ENCODE measurements at places on chromosomes 5 and 9.

GRCh38 chr9:81113453-81114124 lies 575.8 kb downstream of the TLE1 start:
- peak; percentile 16 for DNase-seq

GRCh38 chr5:133466556-133467334 lies 145.6 kb downstream of the FSTL4 start:
- DNase-seq = no peak

DNA sequence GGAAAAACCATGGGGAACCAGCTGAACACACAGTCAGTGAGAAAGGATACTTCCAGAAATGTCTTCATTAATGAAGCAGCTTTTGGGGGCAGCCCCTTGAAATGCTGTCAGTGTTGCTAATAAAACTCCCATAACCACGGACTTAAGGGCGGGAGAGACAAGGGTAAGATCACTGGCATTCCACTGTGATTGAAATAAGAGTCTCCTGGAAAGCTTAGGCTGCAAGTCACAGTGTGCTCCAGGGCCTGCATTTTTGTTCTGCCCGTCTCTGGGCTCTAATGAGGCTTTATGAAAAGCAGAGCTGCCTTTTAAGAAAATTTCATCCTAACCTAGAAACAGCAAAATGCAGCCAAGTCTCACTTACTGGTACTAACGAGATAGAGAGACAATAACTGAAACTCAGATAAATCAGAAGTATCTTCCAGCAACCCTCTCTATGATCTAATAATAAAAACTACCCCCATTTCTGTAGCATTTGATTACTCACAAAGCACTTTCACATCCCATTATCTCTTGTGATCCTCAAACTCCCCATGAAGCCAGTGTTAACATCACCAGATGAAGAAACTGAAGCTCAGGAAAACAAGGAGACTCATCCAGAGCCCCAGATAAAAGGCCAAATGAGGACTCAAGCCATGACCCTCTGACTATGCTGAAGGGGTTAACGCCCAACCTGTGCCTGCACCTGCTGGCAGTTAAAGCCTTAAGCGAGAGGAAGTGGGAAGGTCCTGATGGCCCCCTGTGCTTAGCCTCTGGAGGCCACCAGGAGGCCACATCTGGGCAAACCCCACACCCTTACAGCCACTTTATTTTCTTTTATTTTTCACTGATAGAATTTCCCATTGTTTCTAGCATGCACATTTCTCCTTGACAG lies 37.5 kb downstream of the SPOCK1 start:
- peak; percentile 6 for DNase-seq

DNA sequence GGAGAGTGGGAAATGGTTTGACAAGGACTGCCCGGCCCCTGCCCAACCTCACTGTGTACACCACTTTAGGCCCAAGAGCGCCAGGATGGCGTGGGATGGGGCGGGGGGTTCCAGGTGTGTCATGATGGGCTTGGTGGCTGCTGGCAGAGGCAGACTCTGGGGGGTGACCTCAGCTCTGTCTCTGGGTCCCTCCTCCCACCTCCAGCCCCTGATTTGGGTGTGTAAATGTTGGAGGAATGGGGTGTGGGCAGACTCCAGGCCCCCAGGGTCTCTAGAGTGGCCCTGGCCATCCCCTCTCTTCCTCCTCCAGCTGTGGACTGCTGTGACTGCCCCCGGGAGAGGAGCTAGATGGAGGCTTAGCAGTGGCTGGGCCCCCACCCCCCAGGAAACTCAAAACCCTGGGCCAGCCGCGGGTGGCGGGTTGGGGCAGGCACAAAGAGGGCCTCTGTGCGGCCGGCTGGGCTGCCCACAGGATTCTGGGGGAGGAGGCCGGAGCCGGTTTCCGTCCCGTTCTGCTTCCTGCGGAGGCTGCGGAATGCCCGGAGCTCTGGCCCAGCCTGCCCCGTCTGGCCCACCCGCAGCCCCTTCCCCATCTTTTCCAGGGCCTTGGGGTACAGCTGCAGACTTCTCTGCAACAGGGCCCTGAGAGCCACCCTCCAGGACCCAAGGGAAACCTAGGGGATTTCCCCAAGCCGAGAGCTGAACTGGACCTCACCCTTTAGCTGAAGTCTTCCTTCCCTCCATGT lies 23.1 kb downstream of the CXXC5 start:
- no peak for DNase-seq

DNA sequence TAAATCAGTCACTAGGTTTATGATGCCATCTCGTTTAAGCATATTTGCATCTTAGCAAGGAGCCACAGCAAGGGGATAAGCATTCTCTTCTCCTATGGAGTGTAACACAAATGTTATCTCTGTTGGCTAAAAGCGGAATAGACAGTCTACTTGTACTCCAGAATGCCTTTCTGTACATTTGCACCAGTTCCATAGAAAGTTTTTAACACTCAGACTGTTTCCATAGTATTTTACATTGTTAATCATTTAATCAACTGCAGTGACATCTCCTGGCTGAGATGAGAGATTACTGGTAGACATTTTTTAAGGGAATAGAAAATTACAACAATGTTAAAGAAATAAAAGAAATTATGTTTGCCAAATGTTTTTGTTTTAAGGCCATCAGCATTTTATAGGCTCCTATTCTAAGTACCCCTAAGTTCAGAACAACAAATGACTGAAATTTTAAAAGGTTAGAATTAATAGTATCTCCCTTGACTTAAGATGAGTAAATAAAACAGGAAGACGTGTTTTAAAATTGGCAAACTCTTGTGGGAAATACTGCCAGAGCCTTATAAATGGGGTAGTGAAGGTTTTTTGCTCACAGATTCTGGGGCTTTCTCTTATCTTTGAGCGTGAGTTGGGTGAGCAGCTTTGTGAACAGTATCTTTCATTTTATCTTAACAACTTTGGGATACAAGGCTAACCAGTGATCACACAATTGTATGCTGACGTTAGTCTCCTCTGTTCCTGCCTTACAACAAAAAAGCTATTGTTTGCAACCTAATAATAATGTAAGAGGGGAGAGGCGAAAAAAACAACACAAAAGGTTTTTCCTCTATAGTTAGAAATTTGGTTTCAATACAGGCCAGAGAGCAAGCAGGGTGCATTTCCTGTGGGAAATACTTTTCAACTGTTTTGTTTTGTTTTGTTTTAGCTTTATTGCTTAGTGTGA lies 294.3 kb downstream of the FBXL7 start:
- peak; percentile 40 for DNase-seq
